Parietal lobe (tissue), 2 donors: ENCODE measurements at places on chromosomes 7 and 10. TPM values are rescaled to one million over a fixed set of nuclear protein-coding genes. Genes with fewer than 3 reads are reported as not detected.

The PTF1A gene
- total RNA-seq, result not detected

The PLXDC2 gene
- total RNA-seq, result 15.3 TPM

The GTF2IRD1 gene
- 27.5 TPM for total RNA-seq

The ELMO1 gene
- 145 TPM for total RNA-seq

The MMP21 gene
- total RNA-seq, result 0.31 TPM

The EBLN1 gene
- not detected for total RNA-seq

The EGFR gene
- total RNA-seq, result 19.7 TPM

The ASL gene
- total RNA-seq, result 6.3 TPM

The CACNA2D1 gene
- total RNA-seq, result 275 TPM

The DOCK4 gene
- total RNA-seq, result 155 TPM

The MUC12 gene
- total RNA-seq, result not detected

The ARHGAP22 gene
- total RNA-seq, result 5.0 TPM

The SPDYE9 gene
- not detected for total RNA-seq

The VPS37D gene
- total RNA-seq, result 19.4 TPM

The SVIL gene
- 21.9 TPM for total RNA-seq

The CYP2E1 gene
- total RNA-seq, result 16.3 TPM

The LIPM gene
- total RNA-seq, result not detected

The GPER1 gene
- 1.6 TPM for total RNA-seq

The CHAT gene
- total RNA-seq, result 0.63 TPM

The PAX4 gene
- total RNA-seq, result not detected

The ADCY1 gene
- total RNA-seq, result 286 TPM

The GHITM gene
- 110 TPM for total RNA-seq

The TRIM50 gene
- not detected for total RNA-seq

The NODAL gene
- 3.1 TPM for total RNA-seq

The MMD2 gene
- total RNA-seq, result 2.2 TPM

The ANKRD30A gene
- not detected for total RNA-seq

The GIMAP6 gene
- 2.8 TPM for total RNA-seq

The TACC2 gene
- 47.6 TPM for total RNA-seq

The TRPV5 gene
- total RNA-seq, result 0.31 TPM

The FAM241B gene
- 8.1 TPM for total RNA-seq
